ENCODE measurements at places on chromosomes 12 and 14.
A peak's percentile ranks its signal among the peaks of the same experiment; 100 is the strongest.

- no peak for DNase-seq
Measured at GRCh38 chr12:90729736-90730135, 225.2 kb downstream of the CCER1 start.

- DNase-seq, result peak; percentile 47
Measured at GRCh38 chr12:117874842-117875434, 93.9 kb downstream of the KSR2 start.

GRCh38 chr12:96776908-96777307, 130.1 kb upstream of the NEDD1 start:
- DNase-seq, result no peak

DNA sequence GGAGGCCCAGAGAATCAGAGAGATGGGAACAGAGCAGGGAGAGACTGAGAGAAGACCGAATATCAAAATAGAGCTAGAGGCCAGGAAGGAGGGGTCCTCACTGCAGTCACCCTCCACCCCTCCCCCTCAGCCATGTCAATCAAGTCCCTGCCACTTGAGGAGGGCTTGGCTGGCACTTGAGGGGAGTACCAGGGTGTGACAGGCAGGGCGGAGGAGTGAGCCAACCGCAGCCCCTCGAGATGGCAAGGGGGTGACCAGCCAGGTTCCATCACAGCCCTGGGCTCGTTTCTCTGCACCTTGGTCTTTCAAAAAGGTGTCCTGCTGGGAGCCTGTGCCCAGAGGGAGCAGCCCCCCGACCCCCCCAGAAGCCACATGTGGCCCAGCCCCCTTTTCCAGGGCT, 4.2 kb downstream of the AQP5 start:
- no peak for DNase-seq

DNA sequence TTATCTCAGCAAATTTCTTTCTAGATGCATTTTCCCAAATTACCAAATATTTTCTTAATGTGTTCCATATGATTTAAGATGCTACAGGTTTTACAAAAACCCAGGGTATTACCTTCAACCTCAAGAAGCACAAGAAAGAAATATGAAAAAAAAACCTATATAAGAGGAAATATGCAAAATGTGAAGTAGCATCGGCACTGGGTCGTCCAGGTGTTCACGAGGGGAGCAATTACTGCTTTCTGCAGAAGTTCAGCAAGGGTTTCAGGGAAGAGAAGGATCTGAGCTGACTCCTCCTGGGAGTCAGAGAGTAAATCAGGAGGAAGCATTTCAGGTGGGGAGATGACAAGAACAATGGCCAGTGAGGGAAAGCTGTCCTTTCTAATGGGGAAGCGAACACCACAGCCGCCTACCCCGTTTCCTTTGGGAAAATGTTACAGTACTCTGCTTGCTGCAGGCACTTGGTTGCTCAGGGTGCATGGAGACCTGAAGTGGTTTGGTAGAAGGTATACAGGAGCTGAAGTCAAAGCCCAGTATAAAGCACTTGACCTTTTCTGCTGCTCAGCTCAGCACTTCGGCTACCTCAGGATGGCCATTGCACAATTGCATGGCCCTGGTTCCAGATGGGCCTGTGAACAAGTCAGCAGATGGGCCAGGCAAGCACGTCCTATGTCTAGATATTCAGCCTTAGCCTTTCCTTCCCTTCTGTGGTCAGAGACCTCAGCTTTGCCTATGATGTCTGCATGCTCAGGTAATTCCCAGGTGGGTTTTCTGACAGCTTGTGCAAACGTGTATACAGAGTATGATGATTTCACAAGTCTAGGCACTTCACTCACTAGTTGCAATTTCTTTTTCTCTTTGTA, 155.6 kb downstream of the PAX9 start:
- no peak for DNase-seq

DNA sequence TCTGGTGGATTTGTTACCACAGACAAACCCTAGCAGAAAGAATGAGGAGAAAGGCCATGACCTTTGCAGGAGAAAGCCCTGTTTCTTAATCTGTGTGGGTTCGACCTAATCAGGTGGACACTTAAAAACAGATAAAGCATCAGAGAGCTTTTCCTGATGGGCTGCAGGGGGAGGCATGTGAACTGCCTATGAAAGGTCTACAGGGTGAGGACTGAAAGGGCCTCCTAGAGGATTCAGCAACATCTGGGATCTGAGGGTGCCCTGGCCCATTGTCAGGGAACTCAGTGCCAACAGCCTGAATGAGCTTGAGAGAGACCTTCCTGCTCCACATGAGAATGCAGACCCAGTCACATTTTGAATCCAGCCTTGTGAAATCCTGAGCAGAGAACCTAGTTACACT, 178.8 kb upstream of the DDHD1 start:
- no peak for DNase-seq

DNA sequence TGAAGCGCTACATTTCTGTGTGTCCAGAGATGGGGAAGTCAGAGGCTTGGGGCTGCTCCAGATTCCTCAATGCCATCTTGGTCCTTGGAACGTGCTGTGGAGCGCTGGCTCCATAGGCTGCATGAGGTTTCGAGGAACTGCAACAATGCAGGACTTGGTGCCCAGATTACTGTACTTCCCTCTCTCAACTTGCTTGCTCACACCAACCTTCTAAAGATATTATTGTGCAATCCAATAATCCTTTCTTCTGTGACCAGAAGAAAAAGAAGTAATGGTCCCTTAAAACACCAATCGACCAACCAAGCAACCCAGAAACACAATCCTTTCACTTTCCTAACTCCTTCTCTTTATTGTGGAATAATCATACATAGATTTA, 3.7 kb downstream of the PRICKLE1 start:
- DNase-seq, result no peak

GRCh38 chr14:68785534-68786490, 7.1 kb downstream of the ZFP36L1 start:
- DNase-seq, result no peak

GRCh38 chr12:109951751-109952150, 44.4 kb downstream of the GIT2 start:
- no peak for DNase-seq

DNA sequence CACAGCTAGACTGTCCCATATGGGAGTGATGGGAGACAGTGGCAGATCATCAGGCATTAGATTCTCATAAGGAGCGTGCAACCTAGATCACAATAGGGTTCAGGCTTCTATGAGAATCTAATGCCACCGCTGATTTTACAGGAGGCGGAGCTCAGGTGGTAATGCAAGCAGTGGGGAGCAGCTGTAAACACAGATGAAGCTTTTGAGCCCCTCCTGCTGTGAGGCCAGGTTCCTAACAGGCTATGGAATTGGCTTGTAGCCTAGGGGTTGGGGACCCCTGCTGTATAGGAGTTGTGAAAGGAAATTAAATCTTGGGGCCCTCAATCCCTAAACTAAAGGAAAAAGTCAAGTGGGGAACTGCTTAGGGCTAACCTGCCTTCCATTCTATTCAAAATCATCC, 29.6 kb downstream of the ADIPOR2 start:
- no peak for DNase-seq

- DNase-seq, result no peak
Measured at GRCh38 chr14:93975791-93976476, 436 bp downstream of the ASB2 start.

DNA sequence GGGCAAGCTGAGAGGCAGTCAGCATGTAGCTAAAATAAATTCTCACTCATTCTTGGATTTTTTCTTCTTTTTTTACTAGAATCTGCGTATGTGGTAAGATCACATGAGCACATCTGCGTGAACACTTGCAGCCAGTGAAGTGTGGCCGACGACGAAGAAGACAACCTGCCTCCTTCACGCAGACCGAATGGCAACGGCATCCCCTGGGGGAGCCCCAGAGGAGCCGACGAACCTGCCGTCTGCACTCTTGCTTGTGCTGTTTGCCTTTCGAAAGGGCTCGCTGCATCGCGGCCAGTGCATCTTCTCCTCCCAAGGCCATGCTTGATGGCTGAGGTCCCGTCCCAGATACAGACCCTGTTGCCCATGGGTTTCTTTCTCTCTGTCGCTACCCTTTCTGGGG, 113.8 kb downstream of the KCNK10 start:
- DNase-seq, result no peak

DNA sequence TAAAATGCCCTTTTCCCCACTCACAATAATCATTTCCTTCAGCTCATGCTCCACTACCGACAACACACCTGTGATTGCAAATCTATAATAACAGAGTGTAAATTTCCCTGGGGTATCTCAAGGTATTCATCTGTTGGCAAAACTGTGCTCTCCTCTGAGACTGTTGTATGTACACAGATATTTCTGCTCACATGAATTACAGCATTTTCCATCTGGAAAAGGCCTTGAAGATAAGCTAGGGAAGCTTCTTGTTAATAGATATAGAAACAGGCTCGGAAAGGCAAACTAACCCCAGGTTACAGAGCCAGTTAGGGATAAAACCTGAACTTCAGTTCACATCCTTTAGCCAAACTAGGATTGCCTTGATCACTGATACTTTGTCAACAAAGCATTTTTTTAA, 210.4 kb upstream of the KRR1 start:
- no peak for DNase-seq

- DNase-seq, result no peak
Measured at GRCh38 chr12:64452559-64453329, 824 bp downstream of the TBK1 start.
